Endothelial cell of umbilical vein (primary cell): ENCODE measurements at places on chromosomes 16 and 17. TPM values are rescaled to one million over a fixed set of nuclear protein-coding genes. Genes with fewer than 3 reads are reported as not detected.

The RDM1 gene
- total RNA-seq, result 0.46 TPM in 1 of 2 replicates, not detected in the other

The ZNF629 gene
- total RNA-seq, result 11.2 and 11.7 TPM in 2 replicates

The PNMT gene
- total RNA-seq, result not detected in 2 replicates

The CDK5R1 gene
- 3.9 and 6.1 TPM in 2 replicates for total RNA-seq

The CCL23 gene
- 1.0 TPM in 1 of 2 replicates, not detected in the other for total RNA-seq

The C16orf74 gene
- total RNA-seq, result 30.9 and 38.7 TPM in 2 replicates

The NXPH3 gene
- 2.0 and 2.1 TPM in 2 replicates for total RNA-seq

The GINS2 gene
- total RNA-seq, result 24.1 and 26.7 TPM in 2 replicates

The CCL8 gene
- not detected in 2 replicates for total RNA-seq

The CIBAR2 gene
- total RNA-seq, result not detected in 2 replicates

The NTN1 gene
- total RNA-seq, result 0.18 TPM in 2 replicates

The TNP2 gene
- total RNA-seq, result not detected in 2 replicates

The PIRT gene
- total RNA-seq, result not detected in 2 replicates
